Cortex of kidney (tissue), 1 donor: ENCODE measurements at places on chromosomes 5 and 9.

DNA sequence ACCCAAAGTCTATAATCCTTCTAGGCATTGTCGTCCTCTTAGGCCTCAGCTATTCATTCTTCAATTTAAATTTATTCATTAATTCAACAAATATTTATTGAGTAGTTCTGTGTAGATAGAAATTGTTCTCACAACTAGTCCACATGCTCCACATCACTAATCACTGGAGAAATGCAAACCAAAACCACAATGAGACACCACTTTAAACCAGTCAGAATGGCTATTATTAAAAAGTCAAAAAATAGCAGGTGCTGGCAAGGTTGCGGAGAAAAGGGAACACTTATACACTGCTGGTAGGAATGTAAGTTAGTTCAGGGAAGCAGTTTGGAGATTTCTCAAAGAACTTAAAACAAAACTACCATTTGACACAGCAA lies 51.1 kb upstream of the TNFSF15 start:
- no peak for DNase-seq

DNA sequence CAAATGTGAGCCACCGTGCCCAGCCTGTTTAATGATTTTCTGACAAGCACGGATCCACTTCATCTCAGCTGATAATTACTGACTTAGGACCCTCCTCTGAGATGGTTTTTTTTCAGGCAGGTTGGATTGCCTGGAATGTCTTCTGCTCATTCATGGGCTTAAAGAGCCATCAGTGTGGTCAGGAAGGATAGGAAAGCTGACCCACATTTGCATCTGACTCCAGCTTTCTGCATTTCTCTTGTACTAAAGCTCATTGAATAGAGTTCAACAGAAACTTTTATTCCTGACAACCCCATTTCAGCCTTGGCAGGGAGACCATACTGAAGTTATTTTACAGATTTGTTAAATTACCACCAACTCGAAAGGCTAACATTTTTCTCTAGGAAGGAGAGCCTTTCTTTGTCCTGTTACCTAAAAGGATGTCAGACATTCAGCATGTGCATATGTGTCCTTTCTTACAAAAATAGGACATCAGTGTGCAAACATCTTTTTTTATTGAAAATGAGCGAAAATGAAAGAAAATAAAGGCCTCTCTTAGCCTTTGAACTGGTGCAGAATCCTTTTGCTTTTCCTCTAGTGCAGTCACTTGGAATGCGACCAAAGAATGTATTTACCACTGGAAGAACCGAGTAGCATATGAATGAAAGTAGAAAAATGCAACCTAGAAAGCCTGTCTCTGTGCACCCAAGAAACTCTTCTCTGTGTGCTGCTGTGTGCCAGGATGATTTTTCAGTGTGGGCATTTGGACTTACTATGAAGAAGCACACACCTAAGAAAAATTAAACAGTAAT lies 26.6 kb downstream of the ADCY2 start:
- no peak for DNase-seq

GRCh38 chr9:96442491-96442890 lies 7.5 kb upstream of the HABP4 start:
- no peak for DNase-seq

DNA sequence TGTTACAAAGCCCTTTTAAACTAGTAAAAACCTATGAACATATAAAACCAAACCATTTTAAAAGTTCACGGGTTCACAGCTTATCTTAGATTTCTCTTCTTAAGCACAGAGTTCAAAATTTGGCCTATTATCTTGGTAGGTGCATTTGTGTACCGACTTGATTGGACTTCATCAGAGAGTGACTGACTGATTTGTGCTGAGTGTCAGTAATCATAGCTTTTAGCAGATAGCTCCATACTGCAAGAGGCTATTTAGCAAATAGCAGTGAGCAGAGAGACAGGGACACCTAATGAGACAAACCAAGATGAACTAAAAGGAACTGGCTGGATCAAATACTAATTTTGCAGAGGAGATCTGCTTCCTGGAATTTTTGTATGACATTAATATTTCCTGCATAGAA lies 274.5 kb downstream of the PRR16 start:
- no peak for DNase-seq

DNA sequence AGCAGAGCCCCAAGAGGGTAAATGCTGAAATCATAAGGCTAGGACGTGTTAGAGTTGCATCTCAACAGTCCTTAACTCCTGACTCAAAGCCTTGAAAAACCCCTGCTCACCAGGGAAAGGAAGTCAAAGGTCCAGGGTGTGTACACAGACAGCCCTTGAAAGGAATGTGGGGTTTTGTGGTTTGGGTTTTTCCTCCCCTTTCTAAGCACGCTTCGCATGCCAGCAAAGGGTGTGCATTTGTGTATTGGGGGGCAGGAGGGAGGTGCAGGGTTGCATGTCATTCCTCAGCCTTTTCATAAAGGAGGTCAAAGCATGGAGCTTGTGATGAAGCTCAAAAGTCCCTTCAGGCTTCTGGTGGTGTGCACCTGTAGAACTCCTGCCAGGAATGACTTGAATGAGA lies 17.3 kb upstream of the XPA start:
- DNase-seq = no peak

DNA sequence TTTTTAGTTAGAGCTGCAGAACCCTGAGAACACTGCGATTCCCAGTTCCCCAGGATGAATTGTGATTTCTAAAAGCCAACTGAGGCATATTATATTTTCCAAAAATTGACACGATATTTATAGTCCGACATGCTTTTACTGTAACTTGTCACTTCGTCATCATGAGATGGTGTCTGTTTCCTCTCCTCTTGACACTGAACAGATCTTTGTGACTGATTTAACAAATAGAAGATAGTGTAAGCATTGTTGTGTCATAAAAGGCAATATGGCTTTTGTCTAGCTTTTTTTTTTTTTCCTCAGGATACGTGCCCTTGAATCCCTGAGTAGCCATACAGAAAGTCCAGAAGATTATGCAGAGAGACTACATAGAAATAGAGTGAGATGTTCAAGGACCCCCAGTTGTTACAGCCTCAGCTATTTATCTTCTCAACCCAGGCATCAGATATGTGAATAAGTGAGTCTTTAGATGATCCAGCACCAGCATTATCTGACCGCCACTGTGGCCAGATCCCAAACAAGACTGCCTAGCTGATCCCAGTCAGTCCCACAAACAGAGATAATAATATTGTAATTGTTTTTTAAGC lies 27.8 kb upstream of the CCL21 start:
- no peak for DNase-seq

- DNase-seq = no peak
Observed at GRCh38 chr9:69971643-69972449, 71.8 kb upstream of the MAMDC2 start.

DNA sequence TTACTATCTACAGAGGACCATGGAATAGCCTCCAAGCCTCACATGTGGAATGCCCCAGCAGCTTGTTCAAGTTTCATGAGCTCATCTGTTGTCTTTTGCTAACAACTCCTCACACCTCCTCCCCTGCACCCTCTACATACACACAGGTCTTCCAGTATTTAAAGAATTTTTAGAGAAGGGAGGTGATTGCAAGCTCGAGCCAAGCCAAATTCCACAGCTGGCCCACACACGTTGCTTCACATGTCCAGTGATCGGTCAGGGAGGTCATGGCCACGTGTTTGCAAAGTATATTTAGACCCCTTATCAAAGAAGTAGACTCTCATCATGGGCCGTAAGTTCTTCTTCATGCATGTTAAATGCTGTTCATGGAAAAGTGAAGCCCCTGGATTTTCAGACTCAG lies 281.7 kb downstream of the OSTF1 start:
- DNase-seq = no peak

DNA sequence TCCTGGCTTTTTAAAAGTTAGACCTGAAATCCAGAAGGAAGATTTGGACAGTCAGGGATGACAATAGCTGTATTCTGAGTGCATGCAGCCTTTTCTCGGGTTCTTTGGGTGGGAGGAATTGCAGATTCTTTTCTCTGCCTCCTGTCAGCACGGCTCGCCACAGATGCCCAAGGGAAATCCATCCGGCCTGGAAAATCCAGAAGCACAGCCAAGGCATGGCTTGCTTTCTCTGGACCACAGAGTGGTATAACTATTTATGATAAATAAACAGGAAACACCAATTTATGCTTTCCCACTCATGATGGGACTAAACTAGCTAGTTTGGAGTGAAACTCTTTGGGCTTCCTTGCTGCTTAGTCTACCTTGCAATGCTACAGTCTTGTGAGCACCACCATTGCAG lies 59.1 kb downstream of the C9orf152 start:
- DNase-seq = no peak

DNA sequence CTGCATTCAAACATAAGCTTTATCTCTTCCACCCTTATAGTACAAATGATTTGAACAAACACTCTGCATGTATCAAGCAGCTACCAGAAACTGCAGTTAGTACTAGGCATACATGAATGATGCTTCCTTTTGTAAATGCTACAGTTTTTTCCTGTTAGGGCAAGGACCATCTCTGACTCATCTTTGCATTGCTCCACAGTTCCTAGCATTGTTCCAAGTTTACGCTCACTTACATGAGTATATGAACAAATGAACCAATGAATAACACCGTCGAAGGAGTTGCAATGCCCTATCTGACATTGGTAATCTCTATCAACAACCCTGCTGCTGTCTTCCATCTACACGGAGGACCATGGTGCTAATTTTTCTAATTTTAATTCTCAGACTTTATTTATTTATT lies 2.1 kb upstream of the ALDH7A1 start:
- DNase-seq = no peak

DNA sequence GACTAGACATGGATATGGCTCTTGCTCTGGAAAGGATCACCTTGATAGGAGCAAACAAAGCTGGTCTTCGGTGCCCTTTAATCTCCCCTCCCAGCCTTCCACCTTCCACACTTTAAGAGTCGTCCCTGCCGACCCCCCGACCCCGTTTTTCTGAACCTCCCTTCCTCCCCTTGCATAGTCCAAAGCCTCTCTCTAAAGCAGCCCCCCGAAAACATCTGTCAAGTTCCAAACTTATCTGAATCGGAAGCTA lies 423 bp upstream of the NUP214 start:
- DNase-seq = no peak

- no peak for DNase-seq
Observed at GRCh38 chr5:112253478-112254250, 165.4 kb downstream of the EPB41L4A start.

- no peak for DNase-seq
Observed at GRCh38 chr5:33675958-33676464, 215.8 kb downstream of the ADAMTS12 start.

DNA sequence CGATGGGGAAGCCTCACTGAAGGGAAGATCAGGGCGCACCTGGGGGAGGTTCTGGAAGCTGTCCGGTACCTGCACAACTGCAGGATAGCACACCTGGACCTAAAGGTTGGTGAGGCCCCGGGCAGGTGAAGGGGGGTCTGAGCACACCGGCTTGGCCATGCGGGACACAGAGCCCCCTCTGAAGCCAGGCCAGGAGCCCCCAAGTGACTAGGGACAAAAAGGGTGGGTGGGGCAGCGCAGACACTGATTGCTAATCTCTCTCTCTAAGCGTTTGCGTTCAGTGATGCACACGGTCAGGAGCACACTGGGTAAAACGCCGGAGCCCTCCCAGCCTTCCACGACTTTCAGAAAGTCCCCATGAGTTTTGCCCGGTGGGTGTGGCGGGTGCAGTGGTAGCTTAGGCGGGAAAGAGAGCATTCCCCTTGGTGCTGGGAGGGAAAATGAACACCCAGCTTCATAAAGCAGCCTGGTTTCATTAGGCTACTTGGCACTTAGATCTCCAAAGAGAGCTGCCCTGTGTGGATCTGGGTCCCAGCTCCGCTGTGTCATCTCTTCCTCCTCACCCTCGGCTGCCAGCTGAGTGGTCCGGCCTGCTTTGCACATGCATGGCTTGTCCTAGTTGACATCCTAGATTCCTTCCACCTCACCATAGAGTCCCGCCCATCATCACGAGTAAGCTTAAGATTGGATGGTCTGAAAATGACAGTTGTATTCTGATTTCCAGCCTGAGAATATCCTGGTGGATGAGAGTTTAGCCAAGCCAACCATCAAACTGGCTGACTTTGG lies 74.2 kb upstream of the OTULINL start:
- no peak for DNase-seq

DNA sequence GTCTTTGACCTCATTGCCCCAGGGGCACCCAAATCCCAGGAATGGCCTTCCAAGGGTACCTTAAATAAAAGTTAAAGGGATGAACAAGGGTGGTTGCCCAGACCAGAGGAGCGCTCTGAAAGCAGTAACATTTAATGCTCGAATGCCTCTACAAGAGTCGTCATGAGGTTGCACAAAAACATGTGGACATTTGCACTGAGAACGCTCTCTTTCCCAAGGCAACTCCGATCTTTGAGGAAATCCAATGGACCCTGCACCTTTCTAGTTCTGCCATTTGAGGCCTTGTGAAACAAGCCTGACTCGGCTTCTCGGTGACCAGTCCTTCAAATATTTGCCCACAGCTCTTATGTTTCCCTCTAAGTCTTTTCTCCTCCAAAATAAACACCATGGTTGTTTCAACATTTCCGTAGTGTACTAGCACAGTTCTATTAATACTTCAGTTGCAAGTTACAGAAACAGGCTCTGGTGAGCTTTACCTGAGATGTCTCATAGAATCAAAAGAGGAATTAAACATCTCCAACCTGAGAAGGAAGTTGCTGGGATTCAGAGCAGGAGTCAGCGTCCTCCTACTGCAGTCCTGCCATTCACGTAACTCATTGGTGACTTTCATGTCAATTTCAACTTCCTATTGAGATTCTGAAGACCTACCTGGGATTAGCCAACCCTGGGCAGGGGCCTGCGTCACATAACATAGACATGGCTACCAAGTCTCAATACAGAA lies 168.8 kb upstream of the RAI14 start:
- DNase-seq = no peak

- no peak for DNase-seq
Observed at GRCh38 chr5:37841203-37841602, 1.4 kb upstream of the GDNF start.

DNA sequence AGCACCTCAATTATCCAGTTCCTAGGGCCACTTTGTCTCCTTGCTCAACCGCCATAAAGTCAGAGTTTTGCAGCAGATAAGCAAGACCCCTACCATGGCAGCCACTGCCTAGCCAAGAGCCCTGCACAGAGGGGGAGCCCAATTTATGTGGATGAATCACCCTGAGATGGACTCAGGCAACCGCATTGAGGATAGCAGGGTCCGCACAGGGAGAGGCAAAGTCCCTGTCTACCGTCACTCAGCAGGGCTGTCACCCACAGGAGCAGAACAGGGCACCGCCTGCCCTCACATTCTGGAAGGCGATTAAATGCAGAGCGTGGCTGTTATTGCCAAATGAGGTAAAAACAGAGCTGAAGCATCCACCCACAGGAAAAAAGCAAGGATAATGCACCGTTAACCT lies 1.7 kb downstream of the FBP2 start:
- DNase-seq = no peak

GRCh38 chr5:72892846-72893245 lies 63.0 kb upstream of the FCHO2 start:
- DNase-seq = no peak

GRCh38 chr5:108382784-108383330 lies 959 bp upstream of the FBXL17 start:
- DNase-seq = no peak
